ENCODE measurements at places on chromosomes 2 and 18.
A peak's percentile ranks its signal among the peaks of the same experiment; 100 is the strongest.

DNA sequence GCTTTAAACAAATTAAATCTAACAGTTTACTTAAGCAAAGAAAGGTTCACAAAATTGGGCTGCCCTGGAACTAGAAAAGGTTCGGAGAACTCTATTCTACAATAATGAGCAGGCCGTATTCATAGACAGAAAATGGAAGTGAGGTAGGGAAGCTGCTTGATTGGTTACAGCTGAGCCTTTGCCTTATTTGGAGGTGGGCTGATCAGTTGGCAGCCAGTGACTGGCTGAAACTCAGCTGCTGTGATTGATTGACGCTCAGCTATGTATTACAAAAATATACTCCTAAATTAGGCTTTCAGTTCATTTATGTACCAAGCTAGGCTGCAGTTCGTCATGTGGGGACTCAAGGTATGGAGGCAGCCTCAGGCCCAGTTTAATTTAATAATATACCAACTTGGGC, 42.3 kb upstream of the TTR start:
- DNase-seq = no peak
- no peaks in the 10 kb centered on the region for H3K4me1 ChIP-seq
- no peak overlapping the region for H3K4me3 ChIP-seq
- no peaks in the 10 kb centered on the region for H3K27me3 ChIP-seq

DNA sequence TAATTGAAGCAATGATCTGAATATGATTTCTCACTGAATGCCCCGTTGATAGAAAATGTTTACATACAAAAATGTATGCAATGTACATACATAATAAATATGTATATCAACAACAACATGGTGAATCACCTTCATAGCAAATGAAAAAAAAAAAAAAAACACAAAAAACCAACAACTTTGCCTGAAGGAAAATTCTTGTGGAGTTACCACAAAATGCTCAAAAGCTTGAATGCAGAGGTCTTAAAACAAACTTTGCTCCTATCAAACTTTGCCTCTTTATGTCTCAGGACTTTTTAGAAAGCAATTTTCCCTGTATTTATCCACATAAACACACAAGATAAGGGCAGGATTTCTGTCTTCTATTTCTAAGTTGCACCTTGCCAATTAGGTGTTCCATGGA, 92.9 kb upstream of the SIX2 start:
- H3K36me3 ChIP-seq = no peaks in the 10 kb centered on the region
- H3K4me1 ChIP-seq = no peaks in the 10 kb centered on the region
- no peaks in the 10 kb centered on the region for H3K27me3 ChIP-seq
- no peak for DNase-seq

DNA sequence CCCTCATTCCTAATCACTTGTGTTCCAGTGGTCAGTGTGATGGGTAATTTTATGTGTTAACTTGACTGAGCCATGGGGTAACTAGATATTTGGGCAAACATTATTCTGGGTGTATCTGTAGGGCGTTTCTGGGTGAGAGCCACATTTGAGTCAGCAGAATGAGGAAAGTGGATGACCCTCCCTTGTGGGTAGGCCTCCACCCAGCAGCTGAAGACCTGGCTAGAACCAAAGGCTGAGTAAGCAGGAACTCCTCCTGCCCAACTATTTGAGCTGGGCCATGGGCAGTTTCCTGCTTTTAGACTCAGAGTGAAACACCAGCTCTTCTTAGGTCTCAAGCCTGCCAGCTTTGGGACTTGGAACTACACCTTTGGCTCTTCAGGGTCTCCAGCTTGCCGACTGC, 141.8 kb downstream of the ACKR3 start:
- no peak overlapping the region for H3K4me3 ChIP-seq
- H3K36me3 ChIP-seq = no peaks in the 10 kb centered on the region
- H3K27ac ChIP-seq = no peak overlapping the region
- no peaks in the 10 kb centered on the region for H3K27me3 ChIP-seq

DNA sequence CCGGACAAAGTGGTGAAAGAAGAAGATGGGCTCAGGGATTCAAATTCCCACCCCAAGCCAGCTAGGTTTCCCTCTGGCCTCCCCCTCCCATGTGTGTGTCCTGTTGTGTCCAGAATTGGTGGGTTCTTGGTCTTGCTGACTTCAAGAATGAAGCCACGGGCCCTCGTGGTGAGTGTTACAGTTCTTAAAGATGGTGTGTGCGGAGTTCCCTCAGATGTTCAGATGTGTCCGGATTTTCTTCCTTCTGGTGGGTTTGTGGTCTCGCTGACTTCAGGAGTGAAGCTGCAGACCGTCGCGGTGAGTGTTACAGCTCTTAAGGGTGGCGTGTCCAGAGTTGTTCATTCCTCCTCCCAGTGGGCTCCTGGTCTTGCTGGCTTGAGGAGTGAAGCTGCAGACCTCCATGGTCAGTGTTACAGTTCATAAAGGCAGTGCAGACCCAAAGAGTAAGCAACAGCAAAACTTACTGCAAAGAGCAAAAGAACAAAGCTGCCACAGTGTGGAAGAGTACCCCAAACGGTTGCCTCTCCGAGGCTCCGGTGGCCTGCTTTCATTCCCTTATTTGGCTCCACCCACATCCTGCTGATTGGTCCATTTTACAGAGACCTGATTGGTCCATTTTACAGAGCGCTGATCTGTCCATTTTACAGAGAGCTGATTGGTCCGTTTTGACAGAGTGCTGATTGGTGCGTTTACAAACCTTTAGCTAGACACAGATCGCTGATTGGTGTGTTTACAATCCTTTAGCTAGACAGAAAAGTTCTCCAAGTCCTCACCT, 37.7 kb upstream of the KLF11 start:
- no peak overlapping the region for H3K27ac ChIP-seq
- no peaks in the 10 kb centered on the region for H3K36me3 ChIP-seq
- peaks cover 38% of the 10 kb centered on the region for H3K4me1 ChIP-seq
- no peaks in the 10 kb centered on the region for H3K27me3 ChIP-seq

DNA sequence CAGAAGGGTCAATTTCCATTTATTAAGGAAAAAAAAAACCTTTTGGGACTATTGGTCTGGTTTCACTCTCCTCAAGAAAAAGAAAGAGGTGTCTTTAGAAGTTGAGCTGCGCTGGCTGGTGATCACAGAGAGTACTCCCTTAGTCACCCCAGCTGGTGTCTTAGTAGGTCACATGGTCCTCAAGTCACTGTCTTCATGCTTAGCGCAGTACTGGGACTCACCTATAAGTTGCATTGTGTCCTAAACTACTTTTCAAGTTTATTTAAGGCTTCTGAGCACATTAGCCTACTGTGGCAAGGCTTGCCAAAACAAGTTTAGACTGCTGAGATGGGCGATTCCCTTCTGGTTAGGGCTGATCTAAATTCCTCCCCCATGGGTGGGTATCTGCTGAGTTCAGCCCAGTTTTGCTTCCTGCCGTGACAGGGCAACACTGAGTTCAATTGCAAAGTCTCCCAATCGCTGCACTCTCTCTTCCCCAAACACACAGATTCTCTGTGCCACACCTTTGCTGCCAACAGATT, 824.9 kb upstream of the CRIM1 start:
- H3K36me3 ChIP-seq = no peaks in the 10 kb centered on the region
- H3K4me3 ChIP-seq = no peak overlapping the region
- no peaks in the 10 kb centered on the region for H3K4me1 ChIP-seq
- no peak overlapping the region for H3K27ac ChIP-seq

- peak; percentile 14 for DNase-seq
- H3K36me3 ChIP-seq = peaks cover 9% of the 10 kb centered on the region
- H3K27me3 ChIP-seq = no peaks in the 10 kb centered on the region
These were observed 30.5 kb downstream of the ASB1 start for GRCh38 chr2:238456970-238457926.

- H3K4me1 ChIP-seq = peaks cover 27% of the 10 kb centered on the region
- no peak overlapping the region for H3K27ac ChIP-seq
- no peak for DNase-seq
- H3K36me3 ChIP-seq = no peaks in the 10 kb centered on the region
- no peak overlapping the region for H3K4me3 ChIP-seq
These were observed 106.9 kb downstream of the HDAC4 start for GRCh38 chr2:239293775-239294430.

- H3K4me3 ChIP-seq = no peak overlapping the region
- no peaks in the 10 kb centered on the region for H3K27me3 ChIP-seq
- H3K27ac ChIP-seq = no peak overlapping the region
- H3K4me1 ChIP-seq = peaks cover 43% of the 10 kb centered on the region
- DNase-seq = no peak
- no peaks in the 10 kb centered on the region for H3K36me3 ChIP-seq
These were observed 59.2 kb downstream of the IL1R2 start for GRCh38 chr2:102050854-102051391.

GRCh38 chr2:96824079-96824870, 8.2 kb downstream of the CNNM3 start:
- peaks cover 21% of the 10 kb centered on the region for H3K36me3 ChIP-seq
- 0 out of 2 replicates have a peak, but pooled peaks cover 8% of the 10 kb centered on the region for H3K4me1 ChIP-seq
- no peak overlapping the region for H3K4me3 ChIP-seq
- no peaks in the 10 kb centered on the region for H3K27me3 ChIP-seq
- DNase-seq = peak; percentile 44
- H3K27ac ChIP-seq = no peak overlapping the region

DNA sequence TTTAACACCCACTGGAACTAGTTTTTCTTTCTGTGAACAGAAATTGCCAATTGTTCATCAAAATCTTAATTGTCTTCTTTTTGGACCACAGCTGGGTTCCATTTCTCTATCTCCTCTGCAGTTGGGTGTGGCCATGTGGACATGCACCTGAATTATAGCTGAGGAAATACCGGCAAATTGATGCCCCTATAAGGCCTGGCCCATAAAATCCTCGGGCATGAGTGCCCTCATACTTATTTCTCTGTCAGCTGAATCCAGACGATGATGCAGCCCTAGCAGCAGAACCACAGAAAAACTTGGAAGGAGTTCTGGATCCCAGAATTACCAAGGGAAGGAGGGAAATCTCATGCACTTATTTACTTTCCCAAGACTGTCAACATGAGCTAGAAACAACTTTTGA, 249.0 kb downstream of the CYRIA start:
- H3K4me3 ChIP-seq = no peak overlapping the region
- DNase-seq = no peak
- no peak overlapping the region for H3K27ac ChIP-seq
- no peaks in the 10 kb centered on the region for H3K27me3 ChIP-seq
- no peaks in the 10 kb centered on the region for H3K36me3 ChIP-seq
- H3K4me1 ChIP-seq = no peaks in the 10 kb centered on the region

DNA sequence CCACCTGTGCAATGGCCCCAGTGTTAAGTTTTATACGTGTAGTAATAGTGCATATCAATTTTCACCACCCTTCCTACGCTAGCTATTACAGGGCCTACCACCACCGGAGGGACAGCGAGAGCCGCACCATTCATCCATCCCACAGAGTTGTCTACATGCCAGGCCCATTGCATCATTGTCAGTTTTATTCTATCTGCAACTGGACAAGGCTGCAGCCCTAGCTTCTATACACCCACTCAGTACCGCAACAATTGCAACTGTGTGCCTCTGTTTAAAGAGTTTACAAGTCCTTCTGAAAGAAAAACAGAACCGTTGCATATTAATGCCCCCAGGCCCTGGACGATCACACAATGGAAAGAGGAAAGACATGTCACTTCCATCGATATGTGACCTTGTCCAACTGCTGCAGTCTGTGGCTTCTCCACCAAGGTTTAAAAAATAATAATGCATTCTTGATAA, 58.6 kb downstream of the ZEB2 start:
- H3K36me3 ChIP-seq = peaks cover 8% of the 10 kb centered on the region
- peaks cover 49% of the 10 kb centered on the region for H3K4me1 ChIP-seq
- peak overlapping the region; percentile 89 for H3K27ac ChIP-seq
- H3K27me3 ChIP-seq = no peaks in the 10 kb centered on the region
- H3K4me3 ChIP-seq = no peak overlapping the region
- DNase-seq = peak; percentile 80

DNA sequence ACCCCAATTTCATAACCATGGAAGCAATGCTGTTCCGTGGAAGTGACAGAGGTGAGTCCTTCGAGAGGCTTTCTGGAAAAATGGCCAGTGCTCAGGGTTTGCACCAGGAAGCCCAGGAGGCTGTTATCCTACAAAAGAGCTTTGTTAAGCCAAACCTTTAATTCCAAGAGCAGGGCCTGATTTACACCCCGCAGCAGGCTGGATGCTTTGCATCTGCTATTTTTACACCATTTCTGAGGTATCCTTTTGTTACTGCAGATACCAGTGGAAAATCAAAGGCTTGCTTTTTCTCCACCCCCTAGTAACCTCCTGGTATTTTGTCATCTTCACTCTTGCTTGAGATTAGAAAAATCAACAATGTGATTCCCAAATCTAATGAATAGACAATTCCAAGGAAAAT, 380.6 kb downstream of the SOX11 start:
- no peaks in the 10 kb centered on the region for H3K27me3 ChIP-seq
- DNase-seq = no peak
- no peaks in the 10 kb centered on the region for H3K4me1 ChIP-seq
- no peaks in the 10 kb centered on the region for H3K36me3 ChIP-seq
- no peak overlapping the region for H3K27ac ChIP-seq
- no peak overlapping the region for H3K4me3 ChIP-seq

DNA sequence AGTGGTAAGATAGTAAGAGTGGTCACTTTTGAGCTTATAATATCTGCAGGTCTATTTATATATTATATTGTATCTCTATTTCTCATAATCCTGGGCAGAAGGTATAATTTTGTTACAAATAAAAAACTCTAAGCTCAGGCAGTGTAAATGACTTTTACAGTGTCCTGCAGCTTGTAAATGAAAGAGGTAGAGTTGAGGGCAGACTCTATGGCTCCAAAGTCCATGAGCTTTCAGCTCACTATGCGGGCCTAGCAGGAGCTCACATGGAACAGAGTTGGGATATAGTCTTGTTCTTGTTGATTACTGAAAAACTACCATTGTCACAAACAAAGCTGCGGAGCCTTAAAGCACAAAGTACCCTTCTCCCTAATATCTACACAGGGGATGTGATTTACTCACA, 361.4 kb downstream of the LNPK start:
- no peaks in the 10 kb centered on the region for H3K27me3 ChIP-seq
- no peak overlapping the region for H3K27ac ChIP-seq
- no peaks in the 10 kb centered on the region for H3K4me1 ChIP-seq
- no peaks in the 10 kb centered on the region for H3K36me3 ChIP-seq
- H3K4me3 ChIP-seq = no peak overlapping the region

DNA sequence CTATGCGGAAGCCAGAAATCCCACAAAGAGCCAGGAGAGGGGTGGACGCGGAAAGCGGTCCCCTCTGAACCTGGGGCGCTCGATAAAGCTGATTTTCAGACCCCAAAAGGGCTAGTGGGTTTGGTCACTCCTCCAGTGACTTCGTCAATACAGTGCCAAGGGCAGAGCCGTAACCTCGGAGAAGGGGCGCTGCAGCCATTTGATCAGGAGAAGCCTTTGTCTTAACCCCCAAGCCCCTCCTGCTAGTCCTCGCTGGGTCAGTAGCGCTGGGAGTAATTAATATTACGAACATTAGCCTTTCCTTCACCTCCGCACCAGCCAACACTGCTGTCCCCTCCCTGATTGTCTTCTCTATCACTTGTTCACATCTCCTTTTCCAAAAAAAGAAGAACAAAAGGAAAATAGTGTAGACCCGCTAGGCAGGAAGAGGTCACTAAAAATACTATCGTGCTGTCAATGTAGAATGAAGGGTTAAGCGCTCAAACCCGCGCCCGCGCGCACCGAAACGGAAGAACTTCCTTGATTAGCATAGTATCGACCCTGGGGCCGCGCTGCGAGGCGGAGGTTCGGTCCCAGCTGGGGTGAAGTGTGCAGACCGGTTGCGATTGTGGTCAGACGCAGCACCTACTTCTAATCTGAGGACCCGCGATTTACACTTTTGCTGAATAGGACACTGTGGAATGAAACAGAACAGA, 63.2 kb upstream of the MAPRE2 start:
- no peak overlapping the region for H3K27ac ChIP-seq
- peak overlapping the region; percentile 42 for H3K4me3 ChIP-seq
- H3K36me3 ChIP-seq = no peaks in the 10 kb centered on the region

Measured in SJSA1 (cell line).